T-cell (primary cell): ENCODE measurements at places on chromosomes 4 and X. TPM values are rescaled to one million over a fixed set of nuclear protein-coding genes. Genes with fewer than 3 reads are reported as not detected.

GRCh38 chrX:130343411-130343810 is 3.7 kb downstream of the SLC25A14 start:
- DNase-seq: no peak

- no peak for DNase-seq
These were observed 1.8 kb downstream of the LIMCH1 start for GRCh38 chr4:41539711-41540110.

HTR2C gene
- not detected for total RNA-seq

DNA sequence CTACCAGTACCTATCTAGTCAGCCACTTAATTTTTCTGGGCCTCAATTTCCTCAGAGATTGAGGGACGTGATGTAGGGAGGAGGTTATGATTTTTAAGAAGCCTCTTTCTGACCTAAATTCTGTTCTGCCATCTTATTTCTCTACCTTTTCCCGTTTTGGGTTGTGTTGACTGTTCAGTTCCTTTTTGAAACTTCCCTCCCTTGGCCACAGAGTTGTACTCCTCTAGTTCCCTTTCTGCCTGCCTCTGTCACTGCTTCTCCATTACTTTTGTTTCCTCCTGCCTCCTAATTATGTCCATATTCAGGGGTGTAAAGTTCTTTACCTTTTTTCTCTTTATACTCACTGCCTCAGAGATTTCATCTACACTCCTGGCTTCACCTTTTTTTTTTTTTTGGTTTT is 25.4 kb downstream of the CLCN5 start:
- no peak for DNase-seq

DNA sequence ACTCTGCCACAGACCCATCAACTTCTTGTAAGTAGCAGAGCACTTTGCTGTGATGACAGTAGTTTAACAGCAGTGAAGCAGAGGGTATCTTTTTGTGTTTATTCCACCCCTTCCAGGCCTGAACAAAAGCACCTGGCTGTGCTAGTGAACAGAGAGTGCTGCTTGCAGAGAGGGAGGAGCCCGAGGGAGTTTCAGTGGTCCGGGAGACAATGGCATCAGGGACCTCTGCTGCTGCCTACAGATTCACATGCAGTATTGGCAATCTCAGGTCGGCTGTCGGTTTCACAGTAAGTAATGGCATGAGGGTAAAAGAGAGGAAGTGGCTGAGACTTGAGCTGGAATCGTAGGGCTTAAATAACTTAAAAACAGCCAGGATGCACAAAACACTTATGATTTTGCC is 755.8 kb downstream of the RPA4 start:
- DNase-seq: no peak

- no peak for DNase-seq
These were observed 186.3 kb downstream of the MOSPD2 start for GRCh38 chrX:15059474-15059873.

- no peak for DNase-seq
These were observed 101.4 kb downstream of the CDS1 start for GRCh38 chr4:84684361-84684760.
